ENCODE measurements at places on chromosomes 2 and 18.

- no peak for DNase-seq
These were observed 180.8 kb downstream of the WDR7 start for GRCh38 chr18:56831988-56832387.

- no peak for DNase-seq
These were observed 33.5 kb upstream of the CD226 start for GRCh38 chr18:69980982-69981804.

DNA sequence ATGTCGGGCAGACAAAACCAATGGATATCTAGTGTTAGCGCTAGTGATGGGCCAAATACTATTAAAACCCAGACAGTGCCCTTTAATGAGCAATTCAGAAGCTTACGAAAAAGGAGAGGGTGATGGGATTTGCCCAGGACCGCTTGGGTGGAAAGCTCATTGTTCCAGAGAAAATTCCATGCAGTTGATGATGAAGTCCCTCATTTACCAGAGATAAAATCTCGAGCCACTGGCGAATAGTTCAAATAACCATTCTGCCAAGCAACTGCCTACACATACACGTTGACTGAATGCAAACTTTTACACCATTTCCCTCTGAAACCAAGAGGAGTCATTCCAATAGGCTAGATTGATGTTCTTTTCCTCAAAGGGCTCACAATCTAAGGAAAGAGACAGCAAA is 73.6 kb upstream of the ARL4C start:
- no peak for DNase-seq

DNA sequence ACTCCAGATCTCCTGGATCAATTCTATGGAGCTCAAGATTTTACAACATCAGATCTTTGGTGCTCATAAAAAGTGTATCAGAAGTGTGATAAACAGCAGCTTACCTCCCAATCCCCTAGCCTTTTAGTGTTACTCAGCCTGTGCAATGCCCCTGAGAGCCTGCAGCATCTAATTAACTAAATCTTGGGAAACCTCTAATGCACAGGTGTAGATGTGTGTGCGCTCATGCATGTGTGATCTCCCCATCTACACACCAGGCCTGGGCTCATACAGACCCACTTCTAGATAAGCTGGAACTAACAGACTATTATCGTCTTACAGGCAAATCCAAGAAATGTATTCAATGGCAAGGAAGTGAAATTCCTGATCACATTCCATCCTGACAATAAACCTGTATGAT is 7.5 kb downstream of the SUCLG1 start:
- DNase-seq, result no peak

DNA sequence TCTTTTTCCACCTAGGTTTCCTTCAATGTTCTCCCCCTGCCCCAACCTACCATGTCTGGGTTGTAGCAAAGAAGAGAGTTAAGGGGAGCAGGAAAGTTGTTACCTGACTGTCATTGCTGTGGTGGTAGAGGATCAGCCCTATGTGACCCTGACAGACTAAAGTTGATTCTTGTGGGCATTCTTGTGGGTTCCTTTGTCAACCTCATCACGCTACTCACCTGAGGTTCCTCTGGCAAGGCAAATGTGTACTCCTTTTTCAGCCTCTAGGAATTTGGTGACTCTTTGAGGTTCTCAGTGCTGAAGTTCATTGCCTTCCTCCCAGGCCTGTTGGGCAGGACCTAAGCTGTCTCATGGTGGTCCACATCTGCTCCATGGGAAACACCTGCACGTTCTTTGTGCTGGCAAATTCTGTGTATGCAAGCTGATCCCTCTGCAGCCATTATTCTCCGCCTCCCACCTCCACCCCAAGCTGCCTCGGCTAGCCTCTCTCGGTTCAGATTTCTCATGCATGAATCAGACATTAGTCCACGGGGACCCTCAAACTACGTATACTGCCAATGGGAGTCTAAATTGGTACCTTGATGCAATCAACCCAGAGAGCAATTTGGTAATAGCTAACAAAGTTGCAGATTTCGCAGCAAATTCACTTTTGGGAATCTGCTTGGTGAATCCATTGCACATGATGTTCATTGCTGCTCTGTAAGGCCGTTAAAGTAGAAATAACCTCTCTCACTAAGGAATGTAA is 1.5 kb upstream of the GMCL1 start:
- no peak for DNase-seq

All from lower lobe of right lung (tissue), 2 donors.